Neural progenitor cell (in vitro differentiated cells): ENCODE measurements at places on chromosomes 7 and 10. TPM values are rescaled to one million over a fixed set of nuclear protein-coding genes. Genes with fewer than 3 reads are reported as not detected.

TMEM229A gene
- total RNA-seq = 0.06 TPM in 1 of 2 replicates, not detected in the other

DOCK1 gene
- 67.0 and 72.6 TPM in 2 replicates for total RNA-seq

COL13A1 gene
- 1.3 and 9.5 TPM in 2 replicates for total RNA-seq

ADCYAP1R1 gene
- 0.39 and 0.56 TPM in 2 replicates for total RNA-seq

CLEC5A gene
- not detected in 2 replicates for total RNA-seq

SYT15 gene
- 0.15 and 0.17 TPM in 2 replicates for total RNA-seq

GHRHR gene
- total RNA-seq = not detected in 2 replicates

PCLO gene
- 2.0 and 2.5 TPM in 2 replicates for total RNA-seq

DNA sequence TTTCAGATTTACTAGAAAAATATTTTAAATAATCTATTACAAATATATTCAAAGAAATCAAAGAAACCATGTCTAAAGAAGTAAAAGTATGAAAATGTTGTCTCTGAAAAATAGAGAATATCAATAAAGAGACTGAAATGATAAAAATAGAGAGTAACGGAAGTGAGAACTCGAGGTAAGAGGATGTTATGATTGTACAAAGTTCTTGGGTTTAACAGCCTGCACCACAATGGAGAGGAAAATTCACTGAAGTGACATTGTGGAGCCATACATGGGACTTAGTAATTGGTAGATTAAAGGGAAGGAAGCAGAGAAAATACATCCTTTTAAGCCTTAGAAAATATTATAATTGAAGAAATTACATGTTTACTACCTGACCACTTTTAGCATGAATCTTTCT lies 77.9 kb downstream of the THSD7A start:
- no peak overlapping the region for H3K27ac ChIP-seq
- no peak overlapping the region for H3K4me3 ChIP-seq

GRCh38 chr7:80348223-80348622 lies 163.6 kb downstream of the GNAT3 start:
- H3K27me3 ChIP-seq = no peaks in the 10 kb centered on the region
- no peak for DNase-seq
- H3K4me3 ChIP-seq = no peak overlapping the region
- no peak overlapping the region for H3K27ac ChIP-seq
- H3K4me1 ChIP-seq = no peaks in the 10 kb centered on the region

DNA sequence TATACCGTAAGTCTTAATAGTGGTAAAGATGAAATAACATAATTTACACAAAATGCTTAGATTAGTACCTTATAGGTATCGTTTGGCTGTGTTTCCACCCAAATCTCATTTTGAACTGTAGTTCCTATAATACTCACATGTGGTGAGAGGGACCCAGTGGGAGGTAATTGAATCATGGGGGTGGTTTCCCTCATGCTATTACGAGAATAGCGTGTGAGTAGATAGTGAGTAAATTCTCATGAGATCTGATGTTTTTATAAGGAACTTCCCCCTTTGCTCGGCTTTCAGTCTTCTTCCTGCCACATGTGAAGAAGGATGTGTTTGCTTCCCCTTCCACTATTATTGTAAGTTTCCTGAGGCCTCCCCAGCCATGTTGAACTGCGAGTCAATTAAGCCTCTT lies 426.3 kb upstream of the POT1 start:
- H3K4me3 ChIP-seq = no peak overlapping the region
- H3K27me3 ChIP-seq = no peaks in the 10 kb centered on the region
- no peak overlapping the region for H3K27ac ChIP-seq
- no peaks in the 10 kb centered on the region for H3K4me1 ChIP-seq

DNA sequence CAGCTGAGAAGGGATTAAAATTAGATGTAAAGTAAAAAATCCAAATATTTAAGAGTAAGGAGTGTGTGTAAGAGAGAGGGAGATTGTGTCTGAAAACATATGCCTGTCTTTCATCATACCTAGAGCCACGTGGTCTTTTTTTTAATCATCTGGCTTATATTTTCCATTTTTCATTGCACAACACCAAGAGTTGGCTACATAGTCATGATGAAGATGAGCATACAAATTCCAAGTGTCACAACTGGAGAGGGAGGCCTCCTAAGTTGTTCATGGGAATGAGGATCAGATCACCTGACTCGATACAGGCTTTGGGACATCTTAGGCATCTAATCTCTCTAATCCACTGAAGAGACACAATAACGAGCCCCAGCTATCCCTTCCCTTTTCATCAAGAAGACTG lies 47.2 kb upstream of the CCDC3 start:
- no peak for DNase-seq
- H3K27ac ChIP-seq = no peak overlapping the region
- H3K36me3 ChIP-seq = no peaks in the 10 kb centered on the region
- H3K27me3 ChIP-seq = no peaks in the 10 kb centered on the region

- DNase-seq = no peak
- no peak overlapping the region for H3K27ac ChIP-seq
- no peaks in the 10 kb centered on the region for H3K36me3 ChIP-seq
Measured at GRCh38 chr10:127548022-127548421, 1.1 kb upstream of the NPS start.

DNA sequence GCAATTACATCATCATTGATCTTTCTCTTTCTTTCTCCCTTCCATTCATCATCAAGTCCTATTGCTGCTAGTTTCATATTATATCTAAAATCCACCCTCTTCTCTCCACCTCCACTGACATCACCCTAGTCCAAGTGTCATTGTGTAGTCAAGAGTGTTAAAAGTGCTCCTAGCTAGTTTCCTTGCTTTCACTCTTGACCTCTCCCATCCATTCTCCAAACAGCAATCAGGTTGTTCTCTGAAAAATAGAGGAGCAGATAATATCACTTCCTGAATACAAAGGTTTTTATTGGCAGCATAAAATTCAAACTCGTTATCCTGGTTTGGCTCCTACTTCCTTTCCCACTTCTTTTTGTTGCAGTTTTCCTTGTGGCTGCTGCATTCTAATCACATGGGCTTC lies 61.6 kb upstream of the PHF14 start:
- no peaks in the 10 kb centered on the region for H3K27me3 ChIP-seq
- no peak overlapping the region for H3K4me3 ChIP-seq
- no peak for DNase-seq
- H3K36me3 ChIP-seq = no peaks in the 10 kb centered on the region
- no peak overlapping the region for H3K27ac ChIP-seq
- H3K4me1 ChIP-seq = no peaks in the 10 kb centered on the region

DNA sequence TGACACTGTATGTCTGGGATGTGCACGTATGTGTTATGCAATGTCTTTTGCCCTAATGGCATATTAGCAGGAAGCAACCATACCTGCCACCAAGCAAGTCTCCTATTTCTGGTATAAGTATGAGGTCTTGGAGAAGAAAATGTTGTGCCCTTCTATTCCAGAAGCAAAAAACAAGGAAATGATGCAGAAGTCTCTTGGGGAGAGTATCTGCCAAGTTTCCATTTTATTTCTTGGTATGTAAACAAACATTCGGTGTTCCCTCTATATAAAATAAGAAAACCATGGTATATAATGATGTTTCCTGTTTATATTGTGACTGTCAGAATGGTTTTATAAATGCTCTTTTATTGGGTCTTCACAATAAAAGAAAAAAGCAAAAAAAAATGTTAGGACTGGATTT lies 19.3 kb upstream of the MYO3A start:
- no peaks in the 10 kb centered on the region for H3K36me3 ChIP-seq
- no peaks in the 10 kb centered on the region for H3K27me3 ChIP-seq
- DNase-seq = no peak
- no peaks in the 10 kb centered on the region for H3K4me1 ChIP-seq
- no peak overlapping the region for H3K27ac ChIP-seq

- no peaks in the 10 kb centered on the region for H3K36me3 ChIP-seq
- no peaks in the 10 kb centered on the region for H3K27me3 ChIP-seq
- H3K4me1 ChIP-seq = no peaks in the 10 kb centered on the region
Measured at GRCh38 chr7:142813226-142813625, 41.6 kb upstream of the EPHB6 start.

GRCh38 chr10:121715969-121716368 lies 117.7 kb upstream of the FGFR2 start:
- peaks cover 8% of the 10 kb centered on the region for H3K4me1 ChIP-seq
- H3K27ac ChIP-seq = no peak overlapping the region
- H3K4me3 ChIP-seq = no peak overlapping the region
- no peak for DNase-seq

DNA sequence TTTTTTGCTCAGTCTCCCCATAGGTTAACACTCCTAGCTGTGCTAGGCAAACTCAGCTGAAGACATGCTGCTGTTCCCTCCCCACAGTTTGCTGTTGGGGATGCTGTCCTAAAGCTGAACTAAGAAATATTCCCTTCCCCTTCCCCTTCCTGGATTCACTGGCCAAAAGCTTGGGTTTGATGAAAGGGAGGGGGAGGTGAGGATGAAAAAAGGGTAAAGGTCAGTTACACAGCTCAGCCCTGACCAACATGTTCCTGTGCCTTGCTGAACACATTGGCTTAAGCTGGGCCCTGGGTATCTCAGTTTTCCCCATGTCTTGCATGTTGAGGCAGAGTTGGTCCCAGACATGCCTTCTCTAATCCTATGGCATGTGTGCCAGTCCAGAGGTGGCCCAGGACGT lies 15.3 kb downstream of the CCM2 start:
- H3K36me3 ChIP-seq = peaks cover 4% of the 10 kb centered on the region
- no peak overlapping the region for H3K4me3 ChIP-seq
- no peak for DNase-seq
- no peaks in the 10 kb centered on the region for H3K4me1 ChIP-seq

DNA sequence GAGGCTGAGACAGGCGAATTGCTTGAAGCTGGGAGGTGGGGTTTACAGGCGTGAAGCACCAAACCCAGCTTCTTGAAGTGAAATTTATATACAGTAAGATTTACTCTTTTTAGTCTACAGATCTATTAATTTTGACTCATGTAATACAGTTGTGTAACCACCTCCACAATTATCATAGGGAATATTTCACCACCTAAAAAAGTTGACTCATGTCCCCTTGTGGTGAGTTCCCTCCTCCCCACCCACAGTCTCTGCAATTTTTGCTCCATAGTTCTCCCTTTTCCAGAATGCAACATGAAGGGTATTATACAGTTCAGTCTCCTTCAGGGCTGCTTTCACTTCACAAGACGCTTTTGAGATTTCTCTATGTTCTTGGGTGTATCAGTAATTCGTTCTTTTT lies 156.8 kb downstream of the FAM107B start:
- no peak for DNase-seq
- no peak overlapping the region for H3K27ac ChIP-seq
- H3K36me3 ChIP-seq = no peaks in the 10 kb centered on the region
- H3K4me1 ChIP-seq = peaks cover 11% of the 10 kb centered on the region

DNA sequence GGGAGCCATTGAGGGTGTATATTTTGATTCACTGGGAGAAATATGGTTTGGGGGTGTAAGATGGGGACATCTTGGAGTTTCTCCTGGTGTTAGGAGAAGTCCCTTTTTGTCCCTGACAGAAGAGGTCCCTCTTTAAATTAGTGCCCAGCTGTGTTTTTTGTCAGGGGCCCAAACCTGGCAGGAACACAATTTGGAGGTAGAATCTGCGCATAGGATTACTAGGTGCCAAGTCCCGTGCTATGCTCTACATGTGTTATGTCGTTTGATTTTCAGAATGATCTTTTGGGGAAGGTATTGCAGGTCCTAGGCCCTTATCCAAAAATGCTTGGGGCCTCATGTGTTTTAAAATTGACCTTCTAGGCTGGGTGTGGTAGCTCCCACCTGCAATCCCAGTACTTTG lies 36.8 kb upstream of the HABP2 start:
- H3K36me3 ChIP-seq = peaks cover 6% of the 10 kb centered on the region
- no peak overlapping the region for H3K4me3 ChIP-seq
- H3K4me1 ChIP-seq = no peaks in the 10 kb centered on the region
- no peaks in the 10 kb centered on the region for H3K27me3 ChIP-seq

- no peaks in the 10 kb centered on the region for H3K36me3 ChIP-seq
- DNase-seq = no peak
- H3K27ac ChIP-seq = no peak overlapping the region
Measured at GRCh38 chr7:40673285-40673684, 538.5 kb downstream of the SUGCT start.

DNA sequence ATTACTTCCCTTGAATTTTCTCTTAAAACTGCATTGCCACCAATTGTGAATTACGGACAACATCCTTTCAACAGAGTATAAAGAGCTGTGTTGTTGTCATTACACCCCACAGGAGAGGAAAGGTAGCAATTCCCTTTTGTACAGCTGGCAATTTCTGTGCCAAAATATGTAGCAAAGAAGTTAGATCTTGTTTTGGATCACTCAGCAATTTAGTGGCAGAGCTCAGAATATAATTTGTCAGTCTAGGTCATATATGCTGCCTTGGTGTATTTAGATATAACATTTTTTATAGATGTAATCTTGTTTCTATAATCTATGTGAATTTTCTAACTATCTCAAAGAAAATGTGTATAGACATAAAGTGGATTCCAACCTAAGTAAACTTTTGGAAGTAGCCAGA lies 38.8 kb downstream of the NRBF2 start:
- no peaks in the 10 kb centered on the region for H3K4me1 ChIP-seq
- H3K27me3 ChIP-seq = no peaks in the 10 kb centered on the region
- no peak for DNase-seq
- H3K27ac ChIP-seq = no peak overlapping the region
- H3K4me3 ChIP-seq = no peak overlapping the region

DNA sequence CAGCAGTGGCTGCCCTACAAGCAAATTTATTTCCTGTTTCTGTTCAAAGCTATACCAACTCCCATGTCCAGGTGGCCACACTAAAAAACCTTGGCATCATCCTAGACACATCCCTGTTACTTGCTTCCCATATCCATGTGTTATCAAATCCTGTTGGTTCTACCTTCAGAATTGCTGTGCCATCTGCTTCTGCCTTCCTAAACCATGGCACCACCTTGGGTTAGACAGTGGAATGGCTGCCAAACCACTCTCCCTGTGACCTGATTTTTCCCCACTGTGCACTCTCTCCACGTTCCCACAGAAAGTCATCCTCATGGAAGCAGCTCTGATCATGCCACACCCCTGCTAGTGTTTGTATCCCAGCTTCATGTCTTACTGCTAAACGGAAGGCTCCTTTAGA lies 697.6 kb upstream of the GALNT17 start:
- H3K27ac ChIP-seq = no peak overlapping the region
- no peaks in the 10 kb centered on the region for H3K27me3 ChIP-seq
- DNase-seq = no peak
- no peak overlapping the region for H3K4me3 ChIP-seq

GRCh38 chr7:32574626-32575025 lies 79.3 kb downstream of the AVL9 start:
- DNase-seq = no peak
- no peak overlapping the region for H3K27ac ChIP-seq
- H3K4me3 ChIP-seq = no peak overlapping the region
- no peaks in the 10 kb centered on the region for H3K27me3 ChIP-seq
- peaks cover 22% of the 10 kb centered on the region for H3K36me3 ChIP-seq

DNA sequence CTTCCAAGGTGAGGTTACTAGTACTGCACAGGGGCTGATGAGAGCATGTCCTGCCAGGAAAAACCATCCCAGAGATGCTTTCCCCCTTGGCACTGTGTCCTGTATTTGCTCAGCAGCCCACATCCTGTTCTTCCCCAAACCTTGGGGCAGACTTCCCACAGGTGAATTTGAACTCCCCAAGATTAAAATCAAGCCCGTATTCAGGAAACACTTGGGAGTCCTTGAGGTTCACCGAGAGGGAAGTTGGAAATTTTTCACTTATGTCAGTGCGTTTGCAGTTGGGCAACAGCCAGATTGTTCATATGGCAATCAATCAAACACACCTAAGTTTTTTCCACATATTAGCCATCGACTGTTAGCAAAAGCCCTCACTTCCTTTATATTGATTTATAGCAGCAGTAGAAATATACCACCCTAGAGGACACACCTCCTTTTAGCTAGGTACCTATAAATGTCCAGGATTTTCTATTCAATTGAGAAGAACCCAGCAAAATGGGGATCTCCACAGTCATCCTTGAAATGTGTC lies at the start of gene DMBT1:
Gene DMBT1 (plus strand): TSS at position 476 of the 526 bp plus-strand sequence. CDS start 17 bp downstream, at position 493.
- no peak within 1 kb of the TSS for H3K27ac ChIP-seq
- H3K36me3 ChIP-seq = no peaks in the 10 kb centered on the region
- no peaks in the 10 kb centered on the region for H3K27me3 ChIP-seq
- H3K4me3 ChIP-seq = no peak within 1 kb of the TSS
- no peak for DNase-seq
- H3K4me1 ChIP-seq = no peaks in the 10 kb centered on the region
